Pulmonary artery endothelial cell (primary cell): ENCODE measurements at places on chromosomes 11 and 22.
A peak's percentile ranks its signal among the peaks of the same experiment; 100 is the strongest.

DNA sequence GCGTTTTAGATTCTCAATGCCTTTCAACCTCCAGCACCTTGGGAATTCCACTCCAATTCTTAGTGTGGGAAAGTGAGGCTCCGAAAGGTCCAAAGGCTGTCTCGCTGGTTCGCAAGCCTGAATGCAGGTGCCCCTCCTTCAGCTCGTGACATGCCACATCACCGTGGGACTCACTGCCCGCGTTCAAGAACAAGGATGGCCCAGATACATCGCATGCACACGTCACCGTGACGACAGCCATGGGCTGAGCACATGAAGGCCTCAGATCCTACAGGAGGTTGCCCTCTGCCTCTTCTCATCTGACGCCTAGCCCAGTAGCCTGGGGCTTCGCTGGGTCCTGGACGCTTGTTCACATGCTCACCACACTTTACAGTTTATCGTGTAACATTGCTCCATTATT is 4.4 kb upstream of the LINC01488 start:
- DNase-seq, result no peak

- no peak for DNase-seq
These were observed 24.7 kb downstream of the ARAP1 start for GRCh38 chr11:72727521-72727920.

- no peak for DNase-seq
These were observed 12.0 kb downstream of the BRD1 start for GRCh38 chr22:49815641-49816091.

- no peak for DNase-seq
These were observed 627 bp downstream of the DNAJC4 start for GRCh38 chr11:64230985-64231365.

DNA sequence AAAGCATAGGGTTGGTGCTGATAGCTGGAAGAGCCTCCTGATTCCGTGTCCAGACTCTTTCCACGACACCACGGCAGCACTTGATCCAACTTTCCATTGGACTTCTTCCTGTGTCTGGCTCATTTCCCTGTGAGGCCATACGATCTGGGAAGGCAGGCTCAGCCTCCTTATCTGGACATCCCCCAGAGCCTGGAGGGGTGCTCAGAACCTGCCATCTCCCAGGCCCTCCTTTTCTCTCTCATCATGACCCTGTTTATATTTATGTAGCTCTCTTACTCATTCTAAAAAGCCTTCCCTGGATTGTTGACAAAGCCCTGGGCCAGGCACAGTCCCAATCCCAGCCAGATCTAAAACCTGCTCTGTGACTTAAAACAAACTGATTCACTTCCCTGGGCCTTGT is 7.8 kb upstream of the BCL9L start:
- no peak for DNase-seq

DNA sequence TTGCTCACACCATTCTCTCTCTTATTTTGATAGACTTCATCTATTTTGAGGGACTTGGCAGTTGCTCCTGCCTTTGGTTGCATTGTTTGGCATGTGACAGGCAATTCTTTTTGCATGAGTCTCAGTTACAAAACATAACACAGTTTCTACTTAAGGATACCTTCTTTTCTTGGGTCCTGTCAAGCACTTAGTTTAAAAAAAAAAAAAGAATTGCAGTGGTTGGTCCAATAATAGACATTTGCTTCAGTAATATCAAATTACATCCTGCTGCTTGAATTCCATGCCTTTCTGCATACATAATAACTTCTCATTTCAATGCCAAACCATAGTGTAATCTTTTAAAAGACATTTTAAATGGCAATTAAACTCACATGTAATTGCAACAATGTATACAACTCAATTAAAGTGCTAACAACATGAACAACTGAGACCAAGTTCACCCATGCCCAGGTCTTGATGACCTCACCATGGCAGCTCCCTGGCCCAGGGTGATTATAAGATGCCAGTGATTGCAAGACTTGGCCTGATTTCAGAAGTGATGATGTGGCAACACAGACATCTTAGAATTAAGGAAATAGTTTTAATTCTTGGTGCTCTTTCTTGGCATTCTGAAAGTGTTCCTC is 32.2 kb upstream of the PLET1 start:
- peak; percentile 68 for DNase-seq

DNA sequence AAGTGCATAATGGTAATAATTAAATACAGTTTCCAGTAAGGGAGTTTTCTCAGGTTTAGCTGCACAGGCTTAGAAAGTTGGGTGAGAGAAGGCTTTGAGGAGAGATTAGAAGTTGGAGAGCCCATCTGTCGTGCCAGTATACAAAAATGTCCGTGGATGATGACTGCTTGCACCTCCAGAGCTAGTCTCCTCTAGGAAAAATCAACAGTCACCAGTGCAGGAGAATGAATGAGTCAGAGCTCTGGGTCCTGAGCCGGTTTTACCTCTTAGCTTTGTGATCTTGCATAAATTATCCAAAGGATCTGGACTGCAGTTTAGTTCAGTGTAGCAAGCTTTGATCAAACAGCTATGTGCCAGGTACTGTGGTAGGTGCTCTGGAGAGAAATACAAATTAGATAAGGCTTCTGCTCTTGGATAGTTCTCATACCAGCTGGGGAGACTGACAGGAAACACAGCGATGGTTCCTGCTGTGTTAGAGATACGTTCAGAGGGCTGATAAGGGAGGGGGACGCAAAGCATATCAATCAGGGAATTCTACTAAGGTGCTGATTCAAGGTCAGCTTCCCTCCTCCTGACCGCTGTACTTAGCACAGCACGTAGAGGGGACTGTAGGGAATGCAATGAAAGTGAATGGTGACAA is 125.9 kb downstream of the TEAD1 start:
- DNase-seq, result no peak

DNA sequence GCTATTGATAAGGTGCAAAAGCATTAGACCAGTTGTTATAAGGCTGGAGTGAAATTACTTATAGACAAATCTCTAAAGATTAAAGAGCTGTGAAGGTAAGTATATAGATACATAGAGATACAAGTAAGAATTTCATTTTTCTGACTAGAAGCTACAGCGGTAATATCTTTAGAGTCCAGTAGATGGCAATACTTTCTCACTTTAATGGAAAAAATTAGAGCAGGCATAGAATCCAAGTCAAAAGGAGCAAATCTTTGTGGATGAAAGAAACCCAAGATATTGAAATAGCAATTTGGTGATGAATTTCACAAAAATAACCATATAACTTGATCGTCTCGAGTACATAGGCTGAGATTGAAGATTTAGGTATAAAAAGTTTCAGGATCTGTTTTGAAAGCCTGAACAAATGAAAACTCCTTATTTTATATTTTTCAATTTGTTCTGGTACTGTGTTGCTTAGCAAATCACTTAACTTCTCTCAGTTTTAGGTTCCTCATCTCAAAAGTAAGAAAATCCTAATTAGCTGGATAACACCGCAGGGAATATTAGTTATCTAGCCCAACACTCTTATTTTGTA is 81.9 kb downstream of the UVRAG start:
- DNase-seq, result no peak

GRCh38 chr11:68271023-68271780 is 571 bp downstream of the C11orf24 start:
- DNase-seq, result peak; percentile 54

GRCh38 chr11:104510169-104510568 is 346.2 kb upstream of the PDGFD start:
- no peak for DNase-seq

- no peak for DNase-seq
These were observed 45.4 kb downstream of the SOX6 start for GRCh38 chr11:16310943-16311342.

GRCh38 chr11:133515107-133515506 is 17.2 kb downstream of the OPCML start:
- DNase-seq, result no peak

GRCh38 chr11:120689596-120690275 is 178.2 kb downstream of the GRIK4 start:
- no peak for DNase-seq

DNA sequence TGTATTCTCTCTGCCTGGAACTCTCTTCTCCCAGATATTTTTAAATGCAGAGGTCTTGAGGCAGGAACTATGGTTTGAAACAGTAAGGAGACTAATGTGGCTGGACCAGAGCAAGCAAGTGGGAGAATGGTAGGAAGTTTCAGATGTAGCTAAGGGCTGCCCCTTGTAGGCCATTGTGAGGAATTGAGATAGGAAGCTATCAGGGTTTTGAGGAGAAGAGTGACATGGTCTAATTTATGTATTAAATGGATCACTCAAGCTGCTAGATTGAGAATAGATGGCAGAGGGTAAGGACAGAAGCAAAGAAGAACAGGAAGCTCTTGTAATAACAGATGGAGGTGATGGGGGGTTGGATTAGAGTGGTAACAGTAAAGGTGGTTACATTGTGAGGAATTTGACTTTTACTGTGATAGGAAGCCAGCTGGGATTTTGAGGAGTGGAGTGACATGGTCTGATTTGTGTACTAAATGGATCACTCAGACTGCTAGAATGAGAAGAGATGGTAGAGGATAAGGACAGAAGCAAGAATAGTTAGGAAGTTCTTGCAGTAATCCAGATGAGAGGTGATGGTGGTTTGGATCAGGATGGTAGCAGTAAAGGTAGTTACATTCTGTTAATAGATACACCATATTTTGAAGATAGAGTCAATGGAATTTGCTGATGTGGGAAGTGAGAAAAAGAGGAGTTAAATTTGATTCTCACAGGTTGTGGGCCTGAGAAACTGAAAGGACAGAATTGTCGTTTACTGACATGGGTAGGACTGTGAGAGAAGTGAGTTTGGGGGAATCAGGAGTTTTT is 63.0 kb downstream of the HIPK3 start:
- no peak for DNase-seq

DNA sequence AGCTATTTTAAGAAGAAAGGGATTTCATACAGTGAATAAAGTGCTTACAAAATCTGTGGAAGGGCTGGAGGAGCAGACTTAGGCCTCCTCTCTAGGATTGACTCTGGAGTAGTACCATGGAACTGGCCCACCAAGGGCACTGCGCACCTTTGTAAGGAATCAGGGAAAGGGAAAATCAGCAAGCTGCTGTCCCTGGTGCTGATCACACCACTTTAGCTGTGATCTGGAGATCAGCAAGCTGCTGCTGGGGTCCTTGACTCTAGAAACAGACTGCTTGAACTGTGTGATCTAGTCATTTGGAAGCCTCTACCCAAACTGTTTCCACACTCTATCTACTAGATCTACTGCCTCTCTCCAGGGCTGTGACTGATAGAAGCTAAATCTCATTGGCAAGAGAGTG is 18.4 kb upstream of the TECTA start:
- no peak for DNase-seq

DNA sequence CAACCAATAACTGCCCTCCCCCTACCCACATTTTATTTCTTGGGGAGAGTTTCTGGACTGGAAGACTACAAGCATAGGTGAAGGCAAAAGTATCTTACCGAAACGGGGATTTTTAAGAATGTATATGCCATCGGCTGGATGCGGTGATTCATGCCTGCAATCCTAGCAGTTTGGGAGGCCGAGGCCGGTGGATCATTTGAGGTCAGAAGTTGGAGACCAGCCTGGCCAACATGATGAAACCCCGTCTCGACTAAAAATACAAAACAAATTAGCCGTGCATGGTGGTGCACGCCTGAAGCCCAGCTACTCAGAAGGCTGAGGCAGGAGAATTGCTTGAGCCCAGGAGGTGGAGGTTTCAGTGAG is 20.8 kb upstream of the SLN start:
- DNase-seq, result no peak

- DNase-seq, result no peak
These were observed 69.5 kb upstream of the CSNK2A3 start for GRCh38 chr11:11422411-11423128.

DNA sequence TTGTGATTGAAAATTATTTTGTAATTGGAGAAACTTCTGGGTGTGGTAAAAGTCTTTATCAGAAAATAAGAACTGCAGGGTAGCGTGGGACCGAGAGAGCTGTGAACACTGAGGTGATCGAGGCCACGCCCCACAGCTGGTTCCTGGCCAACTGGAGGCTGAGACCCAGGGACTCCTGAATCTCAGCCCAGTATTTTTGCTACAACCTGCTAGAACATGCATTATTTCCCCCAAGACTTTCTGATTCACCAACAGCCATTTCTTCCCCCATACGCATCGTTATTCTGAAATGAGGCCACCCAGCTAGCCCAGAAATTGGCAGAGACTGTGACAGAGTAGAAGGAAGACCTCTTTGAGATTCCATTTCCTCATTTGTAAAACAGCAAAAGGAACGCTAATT is 3.4 kb upstream of the FGF19 start:
- no peak for DNase-seq

DNA sequence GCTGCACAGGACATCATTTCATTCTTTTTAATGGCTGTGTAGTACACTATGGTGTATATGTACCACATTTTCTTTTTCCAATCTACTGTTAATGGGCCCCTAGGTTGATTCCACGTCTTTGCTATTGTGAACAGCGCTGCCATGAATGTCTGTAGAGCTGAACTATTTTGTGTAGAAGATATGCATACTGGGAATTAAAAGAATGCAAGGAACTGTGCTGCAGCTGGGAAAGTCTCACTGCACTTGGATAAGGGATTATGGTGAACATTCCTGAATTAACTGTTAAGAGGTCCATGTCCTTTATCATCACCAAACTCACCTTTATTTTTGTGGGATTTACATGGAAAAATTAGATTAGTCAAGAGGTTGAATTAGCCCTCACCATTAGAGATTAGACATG is 224.7 kb downstream of the SNX19 start:
- DNase-seq, result no peak

GRCh38 chr22:49544286-49544685 is 283.4 kb downstream of the BRD1 start:
- no peak for DNase-seq

DNA sequence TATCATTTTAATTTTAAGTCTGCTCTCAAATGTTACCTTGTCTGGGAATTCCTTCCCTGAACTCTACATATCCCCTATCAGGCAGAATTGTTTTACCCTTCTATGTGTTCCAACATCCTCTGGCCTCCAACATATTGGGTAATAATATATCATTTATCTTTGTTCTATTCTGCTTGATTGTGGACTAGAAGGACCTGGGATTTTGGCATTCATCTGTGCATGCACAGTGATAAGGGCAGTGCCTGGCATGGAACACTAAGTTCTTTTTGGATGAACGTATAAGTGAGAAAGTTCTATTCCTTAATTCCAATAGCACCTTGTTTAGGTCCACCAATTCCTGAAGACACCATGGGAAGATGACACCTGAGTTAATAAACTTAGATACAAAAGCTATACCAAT is 1.2 kb upstream of the MS4A2 start:
- DNase-seq, result no peak

GRCh38 chr22:39219071-39220039 is 25.4 kb downstream of the PDGFB start:
- no peak for DNase-seq

GRCh38 chr22:22906907-22907550 is 19.4 kb downstream of the IGLL5 start:
- DNase-seq, result no peak

- DNase-seq, result no peak
These were observed 756 bp downstream of the CLNS1A start for GRCh38 chr11:77636731-77637344.

DNA sequence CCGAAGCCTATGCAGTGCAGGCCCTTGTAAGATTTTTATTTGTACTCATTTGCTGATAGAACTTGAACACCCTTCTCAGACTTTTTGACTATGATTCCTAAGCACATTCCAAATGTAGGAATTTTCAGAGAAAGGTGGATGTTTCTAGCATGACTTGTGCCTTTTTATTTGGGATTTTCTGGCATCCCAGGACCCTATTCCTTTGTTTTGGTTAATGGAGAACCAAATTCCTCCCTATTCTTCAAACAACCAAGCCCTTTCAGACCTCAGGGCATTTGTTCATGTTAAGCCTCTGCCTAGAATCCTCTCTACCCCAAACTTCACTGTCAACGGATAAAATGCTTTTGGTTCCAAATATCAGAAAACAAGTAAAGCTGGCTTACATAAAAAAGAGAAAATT is 371.1 kb downstream of the DDX10 start:
- DNase-seq, result no peak
